ENCODE measurements at places on chromosomes 4 and X.
A peak's percentile ranks its signal among the peaks of the same experiment; 100 is the strongest.

GRCh38 chr4:152628128-152628527 lies 51.7 kb downstream of the TMEM154 start:
- no peak for DNase-seq

DNA sequence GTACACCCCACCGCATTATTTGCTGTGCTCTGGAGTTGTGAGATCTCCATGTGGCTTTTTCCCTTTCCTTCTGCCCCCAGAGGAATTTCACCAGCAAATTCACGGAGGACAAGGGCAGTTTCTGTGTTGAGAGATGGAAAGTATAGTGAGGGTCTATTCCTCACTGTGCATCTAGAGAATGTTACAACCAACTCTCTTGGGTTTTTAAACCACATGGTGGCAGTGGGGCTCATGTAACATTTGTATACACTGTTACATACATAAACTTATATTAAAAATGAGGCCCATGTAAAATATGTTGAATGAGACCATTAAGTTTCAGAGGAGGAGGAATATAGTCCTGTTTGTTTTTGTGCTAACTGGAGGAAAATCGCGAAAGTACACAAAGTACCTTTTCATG lies 909 bp upstream of the PRKG2 start:
- no peak for DNase-seq

- DNase-seq: peak; percentile 44
Measured at GRCh38 chrX:107894038-107894437, 68.4 kb downstream of the MID2 start.

GRCh38 chr4:80781431-80781830 lies 249.1 kb upstream of the BMP3 start:
- DNase-seq: no peak

DNA sequence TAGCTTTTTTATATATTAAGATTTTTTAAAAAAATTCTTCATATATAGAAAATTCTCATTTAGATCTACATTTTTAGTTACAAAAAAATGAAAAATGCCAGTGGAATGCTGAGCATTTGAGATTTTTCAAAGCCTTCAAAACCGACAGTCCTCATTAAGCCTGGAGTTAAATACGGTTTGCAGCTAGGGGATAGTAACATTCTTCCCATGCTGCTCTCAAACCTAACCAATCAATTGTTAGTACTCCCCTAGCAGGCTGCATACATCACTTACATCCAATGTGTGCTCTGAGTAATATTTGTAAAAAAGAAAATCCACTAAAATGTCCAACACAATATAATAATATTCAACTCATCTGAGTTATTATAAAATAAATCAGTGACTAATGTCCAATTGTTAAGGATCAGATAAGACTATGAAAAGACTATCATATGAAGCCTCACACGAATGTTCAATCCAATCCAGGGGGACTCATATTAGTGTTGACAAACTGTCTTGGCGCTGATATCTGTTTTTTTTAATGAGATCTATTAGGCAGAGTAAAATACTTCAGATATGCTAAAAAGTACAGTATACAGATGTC lies 227.6 kb upstream of the MAB21L2 start:
- DNase-seq: no peak

Measured in NCI-H345 (cell line).